ENCODE measurements at places on chromosomes 7 and 10. TPM values are rescaled to one million over a fixed set of nuclear protein-coding genes. Genes with fewer than 3 reads are reported as not detected.

- DNase-seq: no peak
These were observed 32.8 kb downstream of the CPVL start for GRCh38 chr7:29113384-29114102.

GRCh38 chr10:7030134-7030855, 380.5 kb downstream of the SFMBT2 start:
- no peak for DNase-seq

DNA sequence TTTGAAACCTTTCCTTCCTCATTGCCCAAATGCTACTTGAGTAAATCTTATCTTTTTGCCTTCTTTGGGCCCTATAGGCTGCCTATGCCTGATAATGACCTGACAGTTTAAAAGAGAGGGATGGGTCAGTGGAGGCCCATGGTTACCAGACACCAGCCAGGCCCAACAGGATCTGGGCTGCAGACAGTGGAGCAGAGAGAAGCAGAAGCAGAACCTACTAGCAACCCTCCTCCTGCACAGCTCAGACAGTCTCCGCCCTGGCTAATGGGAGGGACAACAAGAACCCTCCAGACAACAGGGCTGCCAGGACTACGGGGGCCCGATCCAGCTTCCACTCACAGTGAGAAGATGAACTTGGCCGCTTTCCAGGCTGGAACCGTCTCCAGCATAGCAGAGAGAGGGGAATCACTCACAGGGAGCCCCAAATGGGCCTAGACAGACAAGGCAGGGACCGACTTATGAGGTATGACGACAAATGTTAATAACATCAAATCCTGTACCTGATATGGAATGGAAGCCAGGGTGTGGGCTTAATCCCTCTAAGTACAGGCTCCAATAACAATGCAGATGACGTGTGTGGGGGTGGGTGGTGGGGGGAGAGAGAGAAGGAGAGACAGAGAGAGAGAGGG, 31.7 kb upstream of the DGKI start:
- no peak for DNase-seq

- no peak for DNase-seq
These were observed 261.6 kb downstream of the WDR11 start for GRCh38 chr10:121112579-121113384.

The FRAT2 gene
- total RNA-seq: 15.3 TPM

DNA sequence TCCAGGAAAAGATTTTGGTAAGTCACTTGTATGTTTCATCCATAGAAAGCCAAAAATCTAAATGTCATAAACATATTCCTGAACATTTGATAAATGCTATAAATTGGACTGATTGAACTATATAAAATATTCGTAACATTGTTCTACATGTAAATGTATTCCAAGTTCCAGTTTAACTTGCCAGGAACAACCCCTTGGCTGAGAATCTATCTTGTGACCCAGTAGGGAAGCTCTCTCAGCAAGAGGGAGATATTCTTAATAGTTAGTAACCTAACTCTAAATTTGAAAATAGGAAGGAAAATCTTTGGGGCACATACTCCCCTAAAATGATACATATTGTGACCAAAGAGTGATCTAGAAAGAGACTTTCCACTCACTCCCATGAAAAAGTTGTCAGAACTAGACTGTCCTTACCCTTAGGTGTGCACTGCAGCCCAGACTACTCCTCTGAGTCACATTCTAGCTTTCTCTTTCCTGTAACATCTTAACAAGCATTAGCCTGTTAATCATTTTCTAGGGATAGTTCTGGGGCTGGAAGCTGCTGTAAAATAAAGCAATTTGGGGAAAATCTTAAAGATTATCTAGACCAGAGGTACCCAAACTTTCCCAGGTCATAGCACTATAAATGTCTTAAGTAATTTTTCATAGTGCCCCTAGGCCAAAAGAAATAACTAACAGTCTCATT, 73.7 kb upstream of the SKAP2 start:
- DNase-seq: no peak

All from activated naive CD8-positive, alpha-beta T cell treated with anti-CD3 and anti-CD28 coated beads, Interleukin-2, amount 10 ng/mL, durations not matched to agents 7 days and 5 days (primary cell).